AG04450 (cell line): ENCODE measurements at places on chromosomes 7 and 10. TPM values are rescaled to one million over a fixed set of nuclear protein-coding genes. Genes with fewer than 3 reads are reported as not detected.

- no peak for DNase-seq
Observed at GRCh38 chr7:80260606-80261005, 126.0 kb downstream of the GNAI1 start.

GRCh38 chr7:139614886-139615285 is 91.4 kb downstream of the CLEC2L start:
- no peak for DNase-seq

- DNase-seq, result no peak
Observed at GRCh38 chr7:20747001-20747400, 39.7 kb downstream of the SP8 start.

The TWIST1 gene
- polyA plus RNA-seq, result 19.4 and 26.5 TPM in 2 replicates

The BLVRA gene
- 50.3 and 58.7 TPM in 2 replicates for polyA plus RNA-seq
